ENCODE measurements at places on chromosomes 12 and 14. TPM values are rescaled to one million over a fixed set of nuclear protein-coding genes. Genes with fewer than 3 reads are reported as not detected.

DNA sequence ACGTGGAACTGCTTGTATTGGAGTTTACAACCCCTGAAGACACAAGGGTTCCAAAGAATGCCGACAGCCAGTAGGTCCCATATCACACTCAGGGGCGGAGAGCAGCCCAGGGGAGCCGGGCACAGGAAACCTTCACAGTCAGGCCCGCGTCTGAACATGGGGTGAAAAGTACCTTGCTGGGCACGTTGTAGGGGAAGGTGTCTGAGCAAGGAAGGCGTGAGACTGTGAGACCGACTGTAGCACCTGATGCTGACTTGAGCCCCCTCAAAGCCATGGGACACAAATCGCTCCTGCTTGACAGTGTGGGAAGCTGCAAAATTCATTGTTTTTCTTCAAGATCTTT lies 14.7 kb downstream of the RIMBP2 start:
- no peak for DNase-seq

The FGD4 gene
- 2.0 TPM for total RNA-seq

The CD4 gene
- 5.4 TPM for total RNA-seq

DNA sequence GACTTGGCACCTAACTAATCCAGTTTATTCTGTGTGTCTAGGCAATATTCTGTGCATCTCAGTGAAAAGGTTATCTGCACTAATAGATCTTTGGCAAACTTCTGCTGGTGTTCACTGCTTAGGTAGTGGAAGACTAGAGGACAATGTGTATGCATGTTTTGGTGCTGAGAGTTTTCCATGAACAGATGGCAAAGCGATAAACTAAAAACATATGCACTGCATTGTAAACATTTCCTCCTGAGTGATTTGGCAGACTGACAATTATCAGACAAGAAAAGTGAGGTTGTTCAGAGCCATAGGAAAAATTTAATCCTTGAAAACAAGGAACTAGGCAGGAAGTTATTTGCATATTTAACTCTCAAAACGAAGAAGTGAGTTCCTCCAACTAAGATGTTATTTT lies 400.4 kb downstream of the ATP23 start:
- DNase-seq, result peak; percentile 86

The HECTD1 gene
- 79.9 TPM for total RNA-seq

GRCh38 chr12:11861155-11861863 lies 209.4 kb upstream of the BCL2L14 start:
- no peak for DNase-seq

DNA sequence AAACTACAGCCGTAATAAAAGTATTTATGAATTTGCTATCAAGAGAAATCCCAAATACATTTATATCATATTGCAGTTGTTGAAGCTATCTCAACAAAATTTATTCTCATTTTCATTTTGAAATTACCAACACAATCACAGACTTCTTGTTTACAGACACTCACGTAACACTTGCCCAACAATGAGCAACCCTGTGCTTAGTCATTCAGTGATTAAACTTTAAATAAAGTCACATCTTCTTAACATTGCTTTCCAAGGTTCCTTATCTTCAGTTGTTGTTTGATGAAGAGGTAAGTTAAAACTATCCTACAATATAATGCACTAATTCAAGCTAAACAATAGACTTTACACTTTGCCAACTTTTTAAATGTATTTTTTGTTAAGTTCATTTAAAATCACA lies 601.8 kb downstream of the SLC16A7 start:
- DNase-seq, result no peak

The KRT4 gene
- total RNA-seq, result not detected

GRCh38 chr12:85874031-85874461 lies at the start of gene NTS:
TSS of gene NTS (plus strand) at chr12:85874295. CDS start at chr12:85874404, 109 bp downstream.
- DNase-seq, result no peak

The CFAP54 gene
- 0.68 TPM for total RNA-seq

The ARHGAP5 gene
- total RNA-seq, result 52.5 TPM

The TAMALIN gene
- 0.20 TPM for total RNA-seq

DNA sequence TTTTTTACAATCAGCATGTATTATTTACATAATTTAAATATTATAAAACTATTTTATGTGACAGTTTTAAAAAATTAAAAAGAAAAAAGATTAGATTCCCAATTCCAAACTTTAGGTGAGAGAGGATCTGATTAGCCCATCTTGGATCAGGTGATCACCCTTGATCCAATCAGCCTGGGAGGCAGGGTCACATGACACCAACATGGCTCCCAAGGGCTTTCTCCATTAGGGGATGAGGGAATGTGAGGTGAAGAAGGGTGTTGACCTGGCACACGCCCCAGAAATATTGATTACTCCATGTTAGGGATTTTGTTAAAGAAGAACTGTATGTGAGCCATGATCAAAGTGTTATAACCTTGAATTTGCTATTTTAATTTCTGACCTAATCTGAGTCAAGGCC lies 225.4 kb downstream of the RBM19 start:
- DNase-seq, result no peak

GRCh38 chr14:100573002-100573756 lies 14.0 kb downstream of the BEGAIN start:
- DNase-seq, result no peak

DNA sequence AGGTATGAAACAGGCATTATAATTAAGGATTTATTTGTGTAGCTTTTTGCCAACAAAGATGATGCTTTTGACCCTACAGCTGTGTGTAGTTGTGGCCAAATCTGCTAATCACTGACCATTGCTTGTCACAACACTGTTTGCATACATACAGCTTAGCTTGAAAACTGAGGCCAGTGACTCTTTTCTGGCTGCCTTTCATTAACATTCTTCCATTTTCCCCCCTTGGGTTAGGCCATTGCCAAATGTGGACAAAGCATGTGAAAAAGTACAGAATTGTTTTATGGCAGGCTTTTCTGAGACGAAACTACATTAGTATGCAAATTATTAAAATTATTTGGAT lies 263.3 kb downstream of the SLC16A7 start:
- no peak for DNase-seq

The POLR3B gene
- total RNA-seq, result 4.4 TPM

The SELPLG gene
- 1.7 TPM for total RNA-seq

DNA sequence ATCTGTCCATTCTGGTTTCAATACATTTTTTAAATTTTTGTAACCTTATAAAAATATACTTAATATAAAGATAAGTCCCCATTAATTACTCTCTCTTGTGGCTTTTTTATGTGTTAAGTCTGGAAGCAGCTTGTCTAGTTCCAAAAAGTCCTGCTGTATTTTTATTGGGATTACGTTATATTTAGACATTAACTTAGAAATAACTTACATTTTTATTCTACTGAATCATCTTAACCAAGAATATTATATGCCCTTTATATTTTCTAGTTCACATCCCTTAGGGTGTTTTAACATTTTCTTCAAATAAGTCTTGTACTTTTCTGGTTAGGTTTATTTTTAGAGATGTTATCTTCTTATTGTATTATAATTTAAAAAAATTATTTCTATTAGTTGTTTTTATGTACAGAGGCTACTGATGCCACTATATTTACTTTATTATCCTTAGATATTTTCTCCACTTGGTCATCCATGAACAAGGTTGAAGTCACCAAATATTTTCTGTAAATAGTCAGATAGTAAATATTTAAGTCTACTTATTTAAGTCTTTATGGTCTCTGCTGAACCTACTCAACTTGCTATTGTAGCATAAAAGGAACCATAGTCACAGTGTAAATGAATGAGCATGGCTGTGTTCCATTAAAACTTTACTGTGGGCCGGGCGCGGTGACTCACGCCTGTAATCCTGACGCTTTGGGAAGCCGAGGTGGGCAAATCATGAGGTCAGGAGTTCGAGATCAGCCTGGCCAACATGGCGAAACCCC lies 132.4 kb upstream of the NEDD1 start:
- peak; percentile 2 for DNase-seq

DNA sequence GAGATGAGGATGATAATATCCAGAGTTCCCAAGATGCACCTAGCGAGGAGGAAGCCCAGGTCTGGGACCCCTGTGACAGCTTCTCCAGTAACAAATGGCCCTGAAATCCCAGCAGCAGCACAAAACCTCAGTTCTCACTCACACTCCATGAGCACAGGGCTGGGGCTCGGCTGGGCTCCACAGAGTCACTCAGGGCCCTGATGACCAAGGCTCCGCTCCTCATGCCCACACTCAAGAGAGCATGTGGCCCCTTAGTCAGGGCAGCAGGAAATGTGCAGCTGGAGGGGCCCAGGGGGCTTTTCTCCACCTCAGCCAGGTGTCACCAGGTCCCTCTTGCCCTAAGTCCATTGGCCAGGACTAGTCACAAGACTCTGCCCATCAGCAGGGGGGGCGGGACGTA lies 242.7 kb upstream of the SFSWAP start:
- DNase-seq, result no peak

DNA sequence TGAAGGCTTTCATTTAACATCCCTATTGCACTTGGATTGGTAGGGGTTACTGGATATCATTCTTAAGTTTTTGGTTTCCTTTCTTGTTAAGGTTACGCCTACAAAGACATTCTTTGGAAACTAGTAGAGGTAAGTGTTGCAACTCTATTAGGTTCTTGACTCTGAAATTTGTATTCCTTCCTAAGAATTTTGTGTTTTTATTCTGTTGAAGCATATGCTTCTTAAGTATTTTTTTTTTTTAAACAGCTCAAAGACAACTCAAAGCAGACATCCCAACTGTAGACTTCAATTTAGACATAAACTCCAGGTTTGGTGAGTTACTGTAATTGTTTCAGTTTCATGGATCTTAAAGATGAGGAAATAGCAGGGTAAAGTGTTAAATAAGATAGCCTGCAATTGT lies 1.1 kb upstream of the RBMS2 start:
- no peak for DNase-seq

The SMIM41 gene
- not detected for total RNA-seq

The ARHGAP9 gene
- total RNA-seq, result not detected

All from RPMI7951 (cell line).